Endothelial cell (in vitro differentiated cells): ENCODE measurements at places on chromosomes 1 and 21.

- peaks cover 46% of the 10 kb centered on the region for H3K4me1 ChIP-seq
- H3K36me3 ChIP-seq, result peaks cover 3% of the 10 kb centered on the region
- H3K27me3 ChIP-seq, result peaks cover 3% of the 10 kb centered on the region
- H3K4me3 ChIP-seq, result peak overlapping the region; percentile 96
- peak overlapping the region; percentile 82 for H3K27ac ChIP-seq
Measured at GRCh38 chr1:178093494-178093950, 382 bp upstream of the RASAL2 start.

DNA sequence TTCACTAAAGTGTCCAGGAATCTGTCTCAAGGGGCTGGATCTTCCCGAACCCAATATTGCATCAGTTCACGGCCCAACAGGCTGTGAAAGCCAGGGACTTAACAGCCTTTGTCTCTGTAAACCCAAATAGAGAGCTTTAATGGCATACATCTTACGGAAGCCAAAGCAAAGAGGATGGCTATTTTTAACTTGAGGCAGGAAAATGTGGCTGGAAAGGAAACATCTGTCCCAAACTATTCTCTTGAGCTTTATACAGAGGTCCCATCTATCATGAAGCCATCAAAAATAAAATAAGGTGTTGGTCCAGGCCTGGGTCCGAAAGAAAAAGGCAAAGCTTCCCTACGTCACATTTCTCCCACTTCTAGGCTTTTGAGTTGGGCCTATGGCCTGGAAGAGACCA is 7.7 kb upstream of the CD34 start:
- H3K4me1 ChIP-seq, result peaks cover 53% of the 10 kb centered on the region
- DNase-seq, result no peak
- H3K27ac ChIP-seq, result peak overlapping the region; percentile 91

DNA sequence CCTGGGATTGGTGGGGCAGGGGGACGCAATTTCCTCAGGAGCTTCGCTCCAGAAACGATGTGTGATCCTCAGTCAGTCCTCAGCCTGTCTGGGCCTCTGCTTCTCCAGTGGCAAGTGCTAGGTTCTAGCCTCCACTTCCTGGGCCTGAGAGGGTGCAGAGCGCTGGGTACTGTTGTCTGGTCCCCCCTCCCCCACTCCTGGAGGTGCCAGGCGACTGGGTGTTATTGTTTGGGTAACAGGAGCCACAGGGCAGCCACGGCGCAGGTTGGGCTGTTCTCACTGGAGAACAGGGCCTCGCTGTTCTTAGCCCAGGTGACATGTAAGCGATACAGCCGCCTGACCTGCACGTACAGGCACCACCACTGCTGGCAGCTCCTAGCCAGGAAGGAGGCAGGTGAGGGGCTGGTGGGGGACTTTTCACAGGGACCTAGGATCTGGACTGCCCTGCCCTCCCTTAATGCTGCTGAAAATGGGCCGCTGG is 2.1 kb downstream of the RPS6KA1 start:
- H3K36me3 ChIP-seq, result peaks cover 4% of the 10 kb centered on the region
- H3K4me1 ChIP-seq, result peaks cover 27% of the 10 kb centered on the region
- peaks cover 6% of the 10 kb centered on the region for H3K27me3 ChIP-seq

- DNase-seq, result no peak
- peaks cover 4% of the 10 kb centered on the region for H3K27me3 ChIP-seq
- H3K36me3 ChIP-seq, result no peaks in the 10 kb centered on the region
- no peak overlapping the region for H3K4me3 ChIP-seq
- H3K4me1 ChIP-seq, result peaks cover 10% of the 10 kb centered on the region
Measured at GRCh38 chr1:107407011-107407410, 266.2 kb downstream of the NTNG1 start.

GRCh38 chr1:237007147-237007881 is 3.1 kb upstream of the MT1HL1 start:
- no peak overlapping the region for H3K4me3 ChIP-seq
- H3K27me3 ChIP-seq, result peaks cover 2% of the 10 kb centered on the region
- no peak overlapping the region for H3K27ac ChIP-seq
- no peak for DNase-seq

- H3K27me3 ChIP-seq, result peaks cover 2% of the 10 kb centered on the region
- H3K27ac ChIP-seq, result no peak overlapping the region
- no peak overlapping the region for H3K4me3 ChIP-seq
- no peaks in the 10 kb centered on the region for H3K36me3 ChIP-seq
- H3K4me1 ChIP-seq, result peaks cover 2% of the 10 kb centered on the region
- DNase-seq, result no peak
Measured at GRCh38 chr1:61491497-61491896, 233.4 kb downstream of the TM2D1 start.

DNA sequence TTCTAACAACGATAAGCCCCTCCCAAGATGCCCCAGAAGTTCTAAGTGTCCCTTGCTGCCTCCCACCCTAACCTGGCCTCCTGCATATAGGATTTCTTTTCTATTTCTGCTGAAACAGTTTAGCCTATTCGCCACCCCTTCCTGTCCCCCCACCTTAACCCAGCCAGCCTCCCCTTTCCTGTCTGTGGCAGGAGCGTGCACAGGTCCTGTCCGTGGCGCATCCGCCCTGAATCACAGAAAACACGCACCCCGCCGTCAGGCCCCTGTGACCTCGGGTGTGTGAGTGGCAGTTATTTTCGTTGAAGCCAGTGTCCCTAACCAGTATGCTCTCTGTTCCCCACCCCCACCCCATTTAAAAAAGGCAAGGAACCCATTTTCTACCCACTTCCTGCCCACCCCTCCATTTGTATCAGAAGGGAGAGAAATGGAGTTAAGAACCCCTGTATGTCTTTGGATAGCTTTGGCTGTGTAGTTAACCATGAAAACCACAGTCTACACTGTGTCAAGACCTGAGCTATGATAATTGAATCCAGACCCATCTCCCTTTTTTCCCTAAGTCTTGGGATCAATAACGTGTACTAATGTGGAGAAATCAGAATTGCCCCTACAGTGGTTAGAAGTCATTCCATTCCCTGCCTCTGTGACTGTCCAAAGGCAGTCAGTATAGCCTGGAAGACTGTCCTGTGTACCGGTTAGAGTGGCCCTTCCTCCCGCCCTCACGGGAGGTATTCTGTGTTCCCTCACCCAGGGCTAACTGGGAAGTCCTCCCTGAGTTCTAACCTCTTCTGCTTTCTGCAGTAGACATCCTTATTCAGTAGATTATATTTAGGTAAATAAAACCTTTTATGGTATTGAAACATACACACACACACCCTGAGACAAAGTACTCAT is 1.8 kb downstream of the PLEKHO1 start:
- peak overlapping the region; percentile 98 for H3K4me3 ChIP-seq
- peak overlapping the region; percentile 81 for H3K27ac ChIP-seq
- no peak for DNase-seq
- peaks cover 14% of the 10 kb centered on the region for H3K27me3 ChIP-seq

- no peak overlapping the region for H3K27ac ChIP-seq
- peak overlapping the region; percentile 71 for H3K4me3 ChIP-seq
- peak; percentile 15 for DNase-seq
- peaks cover 8% of the 10 kb centered on the region for H3K27me3 ChIP-seq
- H3K4me1 ChIP-seq, result peaks cover 61% of the 10 kb centered on the region
Measured at GRCh38 chr1:162357681-162358266, 18.9 kb downstream of the SPATA46 start.

GRCh38 chr1:55385402-55386018 is 170.3 kb upstream of the USP24 start:
- no peak for DNase-seq
- no peaks in the 10 kb centered on the region for H3K4me1 ChIP-seq
- H3K4me3 ChIP-seq, result no peak overlapping the region
- peaks cover 5% of the 10 kb centered on the region for H3K27me3 ChIP-seq

DNA sequence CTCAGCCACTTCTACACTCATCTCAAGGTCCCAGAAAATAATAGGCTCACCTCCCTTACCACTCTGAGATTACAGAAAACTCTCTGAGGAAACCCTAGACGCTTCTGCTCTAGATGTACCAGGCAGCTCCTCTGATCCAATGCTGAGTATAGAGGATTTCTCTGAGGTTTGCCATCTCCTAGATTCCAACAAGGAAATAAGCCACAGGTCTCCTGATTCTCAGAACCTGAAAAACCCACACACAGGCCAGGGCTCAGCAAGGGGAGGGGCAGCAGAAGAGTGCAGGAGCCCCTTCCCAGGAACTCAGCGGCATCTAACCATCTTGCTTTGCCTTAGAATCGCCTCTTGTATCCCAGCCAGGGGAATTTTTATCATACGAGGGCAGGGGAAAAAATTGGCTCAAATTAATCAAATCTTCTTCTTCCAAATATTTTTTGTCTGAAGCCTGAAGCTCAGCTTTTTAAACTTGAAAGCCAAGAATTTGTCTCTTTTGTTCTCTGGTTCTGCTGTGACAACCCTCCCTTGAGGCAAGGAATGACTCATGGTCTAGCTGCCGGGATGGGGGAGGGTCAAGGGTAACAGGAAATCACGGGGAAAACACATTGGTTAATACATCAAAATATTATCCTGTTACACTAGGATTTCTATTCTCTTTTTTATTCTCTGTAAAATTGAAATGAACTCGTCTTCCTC is 30.8 kb downstream of the GORAB start:
- H3K4me3 ChIP-seq, result no peak overlapping the region
- DNase-seq, result no peak
- no peaks in the 10 kb centered on the region for H3K27me3 ChIP-seq
- no peak overlapping the region for H3K27ac ChIP-seq
- no peaks in the 10 kb centered on the region for H3K36me3 ChIP-seq

DNA sequence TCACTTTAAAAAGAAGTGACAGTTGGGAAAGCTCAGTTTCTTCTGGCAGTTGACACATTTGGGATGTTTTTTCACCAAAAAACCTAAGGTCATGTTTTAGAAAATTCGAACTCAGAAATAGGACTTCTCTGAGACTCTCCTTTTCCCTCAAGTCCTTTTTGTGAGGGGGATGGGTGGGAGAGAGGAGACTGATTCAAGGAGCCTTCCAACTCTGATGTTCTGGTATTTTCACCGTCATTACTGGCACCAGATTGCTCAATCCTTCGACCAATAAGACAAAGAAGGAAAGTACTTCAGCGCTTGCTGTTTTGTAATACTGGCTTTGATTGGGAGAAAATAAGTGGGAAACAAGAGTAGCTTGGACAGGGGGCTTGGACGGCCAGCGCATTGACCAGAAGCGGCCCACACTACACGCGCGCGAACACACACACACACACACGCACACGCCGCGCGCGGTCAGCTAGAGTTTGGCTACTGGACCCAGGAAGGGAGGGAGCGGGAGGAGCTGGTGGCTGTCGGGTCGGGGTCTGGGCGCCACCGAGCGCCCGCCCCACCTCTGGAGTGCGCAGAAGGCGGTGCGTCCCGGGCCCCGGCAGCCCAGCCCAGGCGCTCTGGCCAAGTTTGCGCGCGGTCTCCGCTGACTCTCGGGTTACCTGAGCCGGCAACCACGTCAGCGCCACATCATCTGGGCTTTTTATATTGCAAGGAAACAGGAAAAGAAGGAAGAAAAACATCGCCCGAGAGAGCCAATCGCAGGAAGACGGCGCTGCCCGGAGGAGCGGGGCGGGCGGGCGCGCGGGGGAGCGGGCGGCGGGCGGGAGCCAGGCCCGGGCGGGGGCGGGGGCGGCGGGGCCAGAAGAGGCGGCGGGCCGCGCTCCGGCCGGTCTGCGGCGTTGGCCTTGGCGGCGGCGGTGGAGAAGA is at the start of gene KCNK1:
KCNK1 (plus strand) TSS at position 855 of the 921 bp plus-strand sequence; CDS start at position 921, 66 bp downstream.
- peak within 1 kb of the TSS; percentile 95 for H3K4me3 ChIP-seq
- H3K4me1 ChIP-seq, result peaks cover 19% of the 10 kb centered on the region
- H3K27ac ChIP-seq, result peak within 1 kb of the TSS; percentile 41
- H3K27me3 ChIP-seq, result peaks cover 13% of the 10 kb centered on the region
- DNase-seq, result peak; percentile 50

- no peaks in the 10 kb centered on the region for H3K4me1 ChIP-seq
- no peak overlapping the region for H3K4me3 ChIP-seq
- no peak overlapping the region for H3K27ac ChIP-seq
- DNase-seq, result peak; percentile 74
- H3K27me3 ChIP-seq, result peaks cover 11% of the 10 kb centered on the region
- no peaks in the 10 kb centered on the region for H3K36me3 ChIP-seq
Measured at GRCh38 chr1:22665752-22666151, 12.7 kb downstream of the C1QB start.

- DNase-seq, result no peak
- no peak overlapping the region for H3K27ac ChIP-seq
- no peaks in the 10 kb centered on the region for H3K27me3 ChIP-seq
- no peaks in the 10 kb centered on the region for H3K4me1 ChIP-seq
- no peak overlapping the region for H3K4me3 ChIP-seq
- H3K36me3 ChIP-seq, result peaks cover 10% of the 10 kb centered on the region
Measured at GRCh38 chr1:24536391-24536840, 19.5 kb upstream of the NCMAP start.
